Right renal cortex interstitium (tissue), 3 donors: ENCODE measurements at places on chromosomes 2 and 18. TPM values are rescaled to one million over a fixed set of nuclear protein-coding genes. Genes with fewer than 3 reads are reported as not detected.

- DNase-seq, result no peak
Observed at GRCh38 chr18:21725201-21725600, 15.4 kb upstream of the MIB1 start.

DNA sequence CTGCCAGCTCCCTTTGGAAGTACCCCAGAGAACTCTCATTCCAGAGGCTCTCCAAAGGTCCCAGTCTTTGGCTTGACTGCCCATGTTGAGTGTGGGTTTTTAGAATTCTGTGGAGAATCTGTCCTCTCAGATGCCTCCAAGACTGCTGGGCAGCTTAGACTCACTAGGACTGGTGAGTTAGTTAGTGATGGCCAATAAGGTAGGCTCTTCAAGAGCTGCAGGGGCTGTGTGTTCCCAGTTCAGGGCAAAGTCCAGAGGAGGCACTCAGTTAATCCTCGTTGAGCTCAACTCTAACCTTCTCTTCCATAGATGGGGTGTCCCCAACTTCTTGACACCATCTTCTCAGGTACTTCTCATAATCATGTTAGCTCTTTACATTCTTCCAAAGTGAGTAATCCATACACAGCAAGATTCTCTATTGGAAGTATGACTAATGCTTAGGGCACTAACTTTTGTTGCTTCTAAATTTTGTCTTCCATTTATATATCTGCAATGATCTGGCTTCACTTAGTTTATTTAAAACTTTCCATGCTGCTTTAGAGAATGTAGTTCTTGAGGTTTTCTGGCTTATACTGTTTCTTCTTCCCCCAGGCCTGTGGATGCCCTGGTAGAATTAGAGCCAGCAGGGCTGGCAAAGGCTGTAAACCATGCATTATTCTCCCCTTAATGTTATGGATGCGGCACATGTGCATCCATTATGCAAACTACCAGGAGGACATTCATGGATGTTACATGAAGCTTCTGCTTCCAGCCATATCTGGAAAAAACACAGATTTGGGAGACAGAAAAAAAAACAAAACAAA lies 88.9 kb downstream of the POLE4 start:
- DNase-seq, result no peak

Gene RGPD5
- polyA plus RNA-seq, result 8.7 TPM

GRCh38 chr2:43370705-43371104 lies 144.3 kb upstream of the ZFP36L2 start:
- DNase-seq, result no peak

GRCh38 chr2:18645315-18645714 lies 55.9 kb upstream of the NT5C1B start:
- no peak for DNase-seq

DNA sequence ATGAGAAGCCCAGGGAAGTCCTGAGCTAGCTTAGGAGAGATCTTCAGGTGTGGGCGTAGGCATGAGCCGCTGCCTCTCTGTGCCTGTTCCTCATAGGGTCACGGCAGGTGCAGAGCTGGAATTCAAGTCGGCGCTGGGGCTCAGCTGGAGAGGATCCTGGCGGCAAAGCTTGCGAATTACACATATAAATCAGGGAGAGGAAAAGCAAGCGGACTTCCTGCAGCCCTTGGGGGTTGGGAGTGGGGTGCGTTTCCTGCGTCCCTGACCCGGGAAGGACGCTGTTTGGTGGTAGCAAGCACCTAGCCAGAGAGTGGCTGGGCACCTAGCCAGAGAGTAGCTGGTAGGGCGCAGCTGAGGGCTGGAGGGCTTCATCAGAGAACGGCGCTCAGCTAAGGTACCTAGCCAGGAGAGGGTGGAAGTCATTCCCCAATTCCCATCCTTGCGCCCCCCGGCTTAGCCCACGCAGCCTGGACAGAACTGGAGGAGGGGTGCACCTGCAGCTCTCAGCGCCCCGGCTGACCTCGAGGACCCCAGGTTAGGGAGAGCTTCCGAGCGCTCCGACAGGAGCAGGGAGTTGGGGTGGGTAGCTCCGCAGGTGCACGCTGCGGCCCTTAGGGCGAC lies 459 bp upstream of the EFR3B start:
- DNase-seq, result peak; percentile 45

Gene GAL3ST2
- 0.37 TPM for polyA plus RNA-seq
